NCI-H187 (cell line): ENCODE measurements at places on chromosomes 11 and 22.

GRCh38 chr11:77510851-77511250 is 37.0 kb upstream of the PAK1 start:
- DNase-seq: no peak

DNA sequence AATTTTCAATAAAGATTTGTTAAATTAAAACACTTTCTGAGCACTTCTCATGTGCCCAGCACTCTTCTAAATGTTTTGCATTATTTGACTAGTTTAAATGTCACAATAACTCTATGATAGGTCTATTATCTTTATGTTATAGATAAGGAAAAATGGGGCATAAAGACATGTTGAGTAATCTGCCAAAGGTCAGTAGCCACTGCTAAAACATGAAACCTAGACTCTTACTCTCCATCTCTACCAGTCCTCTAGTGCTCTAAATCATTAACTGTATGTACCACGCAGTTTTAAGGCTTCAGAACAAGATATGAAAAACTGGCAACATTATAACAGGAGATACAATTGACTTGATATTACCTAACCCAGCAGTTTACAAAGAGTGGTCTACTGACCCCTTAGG is 6.9 kb downstream of the RAB6A start:
- DNase-seq: no peak

- no peak for DNase-seq
Observed at GRCh38 chr11:130840679-130841078, 75.6 kb downstream of the SNX19 start.

DNA sequence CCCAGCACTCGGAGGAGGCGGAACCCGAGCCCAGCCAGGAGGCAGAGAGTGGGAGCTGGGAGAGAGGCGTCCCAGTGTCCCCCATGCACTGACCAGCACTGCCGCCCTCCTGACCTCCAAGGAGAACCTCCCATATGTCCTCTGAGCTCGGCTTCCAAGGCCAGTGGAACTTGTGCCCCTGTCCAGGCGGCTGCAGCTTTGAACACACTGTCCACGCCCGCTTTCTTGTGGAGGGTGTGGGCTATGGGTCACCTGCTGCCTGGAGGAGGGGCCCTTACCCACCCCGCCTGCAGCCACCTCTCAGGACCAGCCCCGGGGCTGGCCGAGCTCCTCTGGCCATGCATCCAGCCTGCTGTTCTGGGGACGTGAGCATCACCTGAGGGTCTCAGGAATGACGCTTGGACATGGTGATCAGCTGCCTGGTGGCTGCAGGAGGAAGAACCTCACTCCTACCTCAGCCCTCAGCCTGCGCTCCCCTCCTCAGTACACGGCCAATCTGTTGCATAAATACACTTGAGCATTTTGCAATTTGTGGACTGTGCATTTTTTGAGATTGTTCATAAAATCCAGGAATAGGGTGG is 22.2 kb upstream of the MUC5B start:
- no peak for DNase-seq

GRCh38 chr22:23527971-23528740 is 51.9 kb downstream of the IGLL1 start:
- no peak for DNase-seq

GRCh38 chr11:72828081-72828567 is 13.9 kb downstream of the ATG16L2 start:
- DNase-seq: no peak
